ENCODE measurements at places on chromosomes 3 and 15.

DNA sequence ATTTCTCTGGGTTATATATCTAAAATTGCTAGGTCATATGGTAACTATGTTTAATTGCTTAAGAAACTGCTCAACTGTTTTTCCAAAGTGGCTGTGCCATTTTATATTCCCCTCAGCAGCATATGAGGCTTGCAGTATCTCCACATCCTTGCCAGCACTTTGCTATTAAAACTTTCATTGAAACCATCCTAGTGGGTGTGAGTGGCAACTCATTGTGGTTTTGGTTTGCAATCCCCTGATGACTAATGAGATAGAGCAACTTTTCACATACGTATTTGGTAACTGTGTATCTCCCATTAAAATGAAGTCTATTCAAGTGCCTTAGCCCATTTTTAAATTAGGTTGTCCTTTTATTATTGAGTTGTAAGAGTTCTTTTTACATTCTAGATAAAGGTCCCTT is 17.3 kb downstream of the KPNA1 start:
- DNase-seq, result no peak

DNA sequence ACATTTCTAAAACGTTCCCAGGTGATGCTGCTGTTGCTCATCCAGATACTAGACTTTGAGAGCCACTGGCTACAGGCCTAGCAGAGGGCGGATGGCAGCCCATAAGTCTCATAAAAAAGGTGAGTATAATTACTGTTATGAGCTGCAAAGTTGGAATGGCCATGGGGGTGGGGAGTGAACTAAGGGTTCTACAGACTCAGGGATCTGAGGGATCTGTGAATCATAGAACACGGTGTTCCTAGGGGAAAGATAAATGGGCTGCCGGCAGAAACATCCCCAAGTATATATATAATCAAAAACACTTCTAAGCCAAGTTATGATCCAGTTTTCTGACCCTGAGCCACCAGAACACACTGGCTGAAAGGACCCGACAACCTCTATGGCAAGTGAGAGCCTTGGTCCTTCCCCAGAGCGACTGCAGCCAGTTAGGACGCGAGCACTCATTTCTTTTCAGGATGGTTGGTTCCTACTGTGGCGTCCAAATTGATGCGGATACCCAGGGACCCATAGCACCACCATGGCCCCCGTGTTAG is 7.9 kb upstream of the SYNM start:
- no peak for DNase-seq

DNA sequence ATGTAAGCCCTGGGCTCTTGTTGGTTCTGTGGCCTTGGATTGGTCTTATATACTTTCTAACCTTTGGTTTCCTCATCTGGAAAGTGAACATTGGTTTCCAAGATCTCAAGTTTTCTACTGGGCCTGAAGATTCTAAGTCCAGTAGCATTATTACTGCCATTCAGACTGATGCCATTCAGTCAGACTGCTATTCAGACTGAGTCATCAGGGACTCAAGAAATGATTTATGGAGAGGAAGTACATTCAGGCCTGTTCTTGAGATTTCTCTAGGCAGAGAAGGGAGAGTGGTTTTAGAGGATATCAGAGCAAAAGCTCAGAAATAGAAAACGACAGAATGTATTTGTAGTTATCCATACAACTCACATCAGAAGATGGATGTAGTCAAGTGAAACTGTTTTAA is 557.2 kb downstream of the NR2F2 start:
- DNase-seq, result no peak

DNA sequence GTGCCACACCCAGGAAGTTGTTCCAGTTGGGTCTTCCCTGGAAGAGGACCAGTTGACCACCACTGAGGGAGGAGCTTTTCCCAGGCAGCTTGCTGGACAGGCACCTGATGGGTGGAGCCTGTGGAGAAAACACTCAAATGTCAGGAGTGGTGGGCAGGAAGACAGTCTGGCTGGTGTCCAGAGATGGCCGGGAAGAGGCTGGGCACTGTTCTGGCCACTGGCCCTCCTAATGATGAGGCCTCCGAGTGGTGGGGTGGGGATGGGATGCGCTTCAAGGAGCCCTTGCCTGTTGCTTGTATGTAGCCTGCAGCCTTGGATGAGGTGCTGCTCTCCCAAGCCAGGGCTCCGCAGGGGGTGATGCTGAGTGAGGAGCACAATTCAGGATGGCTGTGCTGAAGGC is 12.3 kb downstream of the PLEKHO2 start:
- DNase-seq, result no peak

GRCh38 chr3:165204445-165204844 is 8.3 kb upstream of the SLITRK3 start:
- DNase-seq, result no peak

All from stimulated activated CD8-positive, alpha-beta memory T cell treated with anti-CD3 and anti-CD28 coated beads, Interleukin-2, amount 100 ng/mL, for 48 hours (primary cell).